ENCODE measurements at places on chromosomes 2 and 18.

DNA sequence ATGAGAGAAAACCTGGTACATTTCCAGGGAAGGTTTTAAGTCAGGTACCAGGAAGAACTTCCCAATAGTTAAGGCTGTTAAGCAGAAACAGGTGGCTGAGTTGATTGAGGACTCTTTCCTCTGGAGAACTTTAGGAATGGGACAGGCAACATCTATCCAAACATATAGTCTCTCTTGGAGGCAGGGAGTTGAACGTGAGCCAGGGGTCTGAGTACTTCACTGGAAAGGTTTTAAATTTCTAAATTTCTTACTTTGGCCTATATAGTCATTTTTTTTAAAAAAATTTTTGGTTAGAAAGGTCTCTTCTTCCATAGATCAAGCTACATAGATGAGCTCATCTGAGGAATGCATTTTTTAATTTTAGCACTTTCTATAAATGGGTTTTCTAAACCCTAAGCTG, 261.4 kb upstream of the TCF4 start:
- no peak for DNase-seq

GRCh38 chr2:101698014-101698843, 722 bp downstream of the MAP4K4 start:
- no peak for DNase-seq

DNA sequence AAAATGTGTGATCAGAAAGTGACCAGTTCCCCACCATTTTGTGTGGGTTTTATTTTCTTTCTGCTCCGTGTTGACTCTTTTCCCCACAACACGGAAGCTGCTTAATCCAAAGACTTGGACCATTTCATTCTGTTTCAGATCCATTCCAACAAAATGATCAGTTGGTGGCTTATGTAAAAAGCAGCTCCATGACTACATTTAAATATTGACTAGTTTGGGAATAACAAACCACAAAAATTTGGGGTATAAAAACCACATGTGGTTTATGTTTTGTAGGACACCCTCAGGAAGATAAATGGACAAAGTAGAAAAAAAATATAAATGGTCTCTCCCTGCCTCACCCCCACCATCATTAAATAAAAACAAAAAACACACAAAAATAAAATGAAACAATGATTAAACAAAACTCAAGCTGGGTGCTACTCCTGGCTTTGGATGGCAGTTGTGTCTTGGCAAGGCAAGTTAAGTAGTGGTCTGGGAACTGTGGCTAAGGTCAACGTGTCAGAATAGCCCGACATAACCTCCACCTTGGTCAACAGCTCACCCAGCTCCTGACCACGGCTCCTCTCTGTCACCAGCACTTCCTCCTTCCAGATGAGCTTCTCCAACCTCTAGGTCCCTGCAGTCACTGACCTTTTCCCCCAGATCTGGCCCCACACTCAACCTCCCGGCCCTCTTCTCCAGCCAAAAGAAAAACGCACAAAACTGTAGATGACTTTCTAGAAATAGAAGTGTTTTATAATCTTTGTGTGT, 12.8 kb upstream of the WIPF1 start:
- DNase-seq: peak; percentile 69

DNA sequence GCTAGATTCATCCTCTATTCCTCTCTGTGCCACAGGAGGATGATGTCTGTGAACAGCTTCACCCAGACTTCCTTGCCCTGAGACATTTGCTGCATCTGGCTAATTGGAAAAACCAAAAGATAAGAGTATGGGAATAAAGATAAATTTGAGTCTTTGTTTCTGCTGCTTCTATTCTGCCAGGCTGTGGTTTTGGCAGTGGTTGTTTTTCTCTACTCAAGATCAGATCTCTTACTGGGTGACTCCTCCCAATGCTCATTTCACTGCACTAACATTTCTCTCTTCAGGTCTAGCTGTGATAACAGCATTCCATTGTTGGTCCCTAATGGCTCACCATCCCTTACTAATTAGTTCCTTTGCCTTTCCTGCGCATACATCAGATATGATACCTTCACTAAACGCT, 89.5 kb downstream of the CALCRL start:
- no peak for DNase-seq

GRCh38 chr18:46152808-46153617, 48.8 kb downstream of the HAUS1 start:
- no peak for DNase-seq

DNA sequence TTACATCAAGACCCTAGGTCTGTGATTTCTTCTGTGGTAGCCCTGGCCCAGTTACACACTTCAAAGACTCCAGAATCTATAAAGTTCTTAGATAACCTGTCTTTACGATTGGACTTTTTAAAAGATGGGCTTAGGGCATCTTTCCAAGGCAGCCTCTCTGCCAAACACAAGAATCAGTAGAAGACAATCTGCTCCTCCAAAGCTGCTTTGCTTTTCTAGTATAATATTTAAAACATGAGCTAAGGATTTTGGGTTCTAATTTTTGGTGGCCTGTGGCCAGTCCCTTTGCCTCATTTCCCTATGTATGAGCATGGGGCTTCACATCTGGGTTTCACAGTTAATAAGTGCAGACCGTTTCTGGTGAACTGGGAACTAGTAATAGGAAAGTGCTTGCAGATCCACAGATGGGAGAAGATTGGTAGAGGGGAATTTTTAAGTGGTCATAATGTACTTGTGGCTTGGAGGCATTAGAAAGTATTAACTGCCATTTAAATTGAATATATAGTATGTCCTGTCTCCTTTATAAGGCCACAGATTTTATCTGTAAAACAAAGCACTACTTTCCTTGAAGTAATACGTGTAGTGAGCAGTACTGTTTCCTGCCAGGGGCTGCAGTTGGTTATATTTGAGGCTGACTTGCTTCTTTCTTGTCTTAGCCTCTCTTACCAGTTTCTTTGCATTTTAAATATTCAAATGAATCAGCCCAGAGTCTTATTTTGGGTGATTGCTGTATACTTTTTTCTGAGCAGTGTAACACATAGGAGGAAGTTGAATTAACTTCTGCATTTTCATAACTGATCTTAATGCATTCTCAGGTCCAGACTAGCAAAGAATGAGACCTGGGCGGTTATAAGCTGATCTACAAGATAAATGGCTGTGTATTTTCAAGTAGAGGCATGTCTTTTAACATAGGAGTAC, 1.5 kb downstream of the ARPC2 start:
- peak; percentile 68 for DNase-seq

DNA sequence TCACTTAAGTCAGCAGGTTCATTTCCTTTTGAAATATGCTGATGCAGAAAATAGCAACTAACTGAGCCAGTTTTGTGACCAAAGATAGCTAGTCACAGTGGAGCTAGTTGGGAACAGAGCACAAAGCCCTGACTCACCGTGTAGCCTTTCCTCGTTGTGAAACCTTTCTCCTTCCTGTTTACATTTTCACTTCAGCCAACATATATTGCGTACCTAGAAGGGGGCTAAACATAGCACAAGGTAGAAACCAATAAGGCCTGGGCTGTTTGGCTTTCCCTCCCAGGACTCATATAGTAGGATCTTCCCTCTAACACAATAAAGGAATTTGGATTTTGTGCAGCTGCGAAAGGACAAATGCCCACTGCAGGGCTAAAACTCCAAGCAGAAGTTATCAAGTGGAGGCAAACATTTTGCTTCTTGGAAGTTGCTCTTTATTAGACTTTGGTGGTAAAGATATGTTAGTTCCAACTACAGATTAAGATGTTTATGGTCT, 24.5 kb upstream of the LPIN2 start:
- DNase-seq: peak; percentile 89

- no peak for DNase-seq
These were observed 825.9 kb upstream of the POU3F3 start for GRCh38 chr2:104028061-104028460.

DNA sequence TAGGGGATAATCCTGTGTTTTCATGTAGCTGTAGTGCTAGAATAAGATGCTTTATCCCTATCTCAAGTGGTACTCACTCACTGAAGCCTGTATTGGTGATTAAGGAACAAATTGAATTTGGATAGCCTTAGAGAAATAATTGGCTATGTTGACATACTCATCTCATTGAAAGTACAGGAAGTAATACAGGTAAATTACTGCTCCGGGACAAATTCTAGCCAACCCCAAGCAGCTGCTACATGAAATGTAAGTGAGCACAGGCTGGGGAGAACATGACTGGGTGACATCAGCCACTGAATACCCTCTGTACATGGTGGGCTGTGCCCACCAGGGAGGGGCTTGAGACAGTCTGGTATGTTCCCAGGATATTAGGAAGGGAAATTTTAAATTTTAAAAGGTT, 188.4 kb upstream of the RASGRP3 start:
- DNase-seq: no peak

GRCh38 chr2:60371681-60372080, 181.8 kb downstream of the BCL11A start:
- no peak for DNase-seq

DNA sequence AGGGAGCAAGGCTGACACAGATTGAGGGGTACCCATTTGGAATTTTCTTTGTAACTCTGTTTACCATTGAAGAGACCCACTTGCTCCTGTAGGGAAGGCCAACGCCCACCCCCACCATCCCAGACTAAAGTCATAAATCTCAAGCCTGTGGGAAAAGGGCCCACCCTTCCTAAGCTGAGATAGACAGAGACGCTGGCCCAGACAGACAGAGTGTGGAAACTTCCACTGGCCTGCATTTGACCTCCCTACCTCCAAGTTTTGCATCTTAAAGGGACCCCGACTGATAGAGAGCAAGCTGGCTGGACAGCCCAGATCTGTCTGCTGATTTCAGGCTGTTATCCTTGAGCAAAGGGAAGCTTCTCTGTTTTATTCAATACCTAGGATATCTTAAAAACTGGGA, 48.2 kb upstream of the SLC14A2 start:
- DNase-seq: no peak

DNA sequence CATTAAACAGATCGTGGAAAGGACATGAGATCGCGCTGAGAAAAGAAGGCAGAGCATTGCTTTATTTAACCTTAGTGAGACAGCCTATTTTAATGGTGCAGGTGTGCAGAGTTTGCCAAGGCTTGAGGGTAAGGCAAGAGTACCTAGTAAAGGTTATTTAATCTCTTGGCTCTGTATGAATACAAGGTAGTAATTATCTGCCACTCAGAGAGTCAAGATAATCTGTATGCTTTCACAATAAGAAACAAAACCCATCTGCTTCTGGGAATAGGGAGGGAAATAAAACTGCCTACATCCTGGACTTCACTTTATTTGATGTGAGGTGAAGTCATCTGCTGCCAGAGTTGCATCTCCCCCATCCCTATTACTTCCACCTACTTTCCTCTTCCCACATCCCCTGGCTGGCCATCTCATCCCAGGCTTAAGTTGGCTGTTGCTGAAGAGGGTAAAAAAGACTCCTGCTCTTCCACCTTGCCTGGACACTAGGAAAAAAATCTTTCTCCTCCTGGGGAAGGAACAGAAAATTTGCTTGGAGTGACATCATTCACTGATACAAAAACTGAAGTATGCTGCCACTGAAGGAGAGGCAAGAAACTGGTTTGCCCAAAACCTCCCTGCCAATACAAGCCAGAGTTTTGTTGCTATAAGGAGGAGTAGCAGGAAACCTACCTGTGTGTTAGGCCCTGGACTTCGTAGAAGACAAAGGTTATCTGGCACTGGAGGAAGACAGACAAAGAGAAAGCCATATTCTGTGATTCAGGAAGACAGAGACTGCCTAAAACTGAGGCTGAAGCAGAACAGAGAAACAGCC, 35.8 kb upstream of the ARHGAP25 start:
- DNase-seq: no peak

Measured in GM12865 (cell line).